ENCODE measurements at places on chromosomes 5 and 9.

- no peak for DNase-seq
Observed at GRCh38 chr5:131242728-131243255, 21.1 kb upstream of the CDC42SE2 start.

DNA sequence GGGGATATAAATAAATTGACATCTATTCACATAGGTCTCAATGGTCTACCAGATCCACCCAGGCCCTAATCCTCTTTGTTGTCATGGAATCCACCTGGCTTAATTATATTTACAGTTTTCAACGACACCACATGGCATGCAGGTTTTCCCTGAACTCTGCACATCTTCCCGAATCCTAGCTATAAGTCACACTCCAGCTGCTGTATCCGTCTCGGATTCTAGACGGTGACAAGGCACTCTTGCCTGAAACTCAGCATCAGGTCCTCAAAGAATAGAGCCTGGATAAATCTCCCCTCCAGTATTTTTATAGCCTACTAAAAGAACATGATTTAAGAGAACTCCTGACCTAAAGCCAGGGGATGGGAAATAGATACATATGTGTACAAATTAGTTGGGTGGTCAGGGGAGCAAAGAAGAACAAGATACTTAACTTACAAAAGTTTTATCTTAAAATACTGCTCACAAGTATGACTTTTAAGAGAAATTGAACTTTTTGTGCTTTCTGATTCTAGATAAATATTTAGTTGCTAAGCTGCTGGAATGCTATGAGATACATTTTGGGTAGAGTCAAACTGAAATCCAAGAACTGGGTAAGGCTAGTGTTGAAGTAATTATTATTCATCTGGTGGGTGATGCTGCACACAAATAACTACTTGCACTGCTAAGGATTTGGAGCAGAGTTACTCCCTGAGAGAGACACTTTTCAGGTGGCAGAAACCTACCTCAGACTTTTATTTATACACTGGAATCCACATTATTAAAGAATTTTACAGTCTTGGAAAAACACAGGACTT, 187.3 kb downstream of the EFNA5 start:
- peak; percentile 82 for DNase-seq

GRCh38 chr9:92141144-92142129, 26.2 kb upstream of the SPTLC1 start:
- DNase-seq, result peak; percentile 10

- no peak for DNase-seq
Observed at GRCh38 chr5:58224661-58225060, 235.2 kb downstream of the PLK2 start.

GRCh38 chr9:15357050-15357653, 50.1 kb upstream of the TTC39B start:
- DNase-seq, result no peak

GRCh38 chr5:40413743-40414142, 266.0 kb upstream of the PTGER4 start:
- no peak for DNase-seq

- peak; percentile 42 for DNase-seq
Observed at GRCh38 chr5:72328172-72328571, 8.0 kb downstream of the PTCD2 start.

All from NCI-H2171 treated with DMSO at 0.1 percent for 48 hours (cell line).